ENCODE measurements at places on chromosomes 2 and 18. TPM values are rescaled to one million over a fixed set of nuclear protein-coding genes. Genes with fewer than 3 reads are reported as not detected.

Gene KLHL29
- 24.9 TPM for total RNA-seq

Gene LRRTM4
- 1.1 TPM for total RNA-seq

Gene LINC00305
- not detected for total RNA-seq

Gene MROH2A
- total RNA-seq, result not detected

Gene TXNDC2
- not detected for total RNA-seq

Gene SOX11
- total RNA-seq, result not detected

Gene TWIST2
- total RNA-seq, result 9.3 TPM

Gene INPP5D
- 2.1 TPM for total RNA-seq

Gene MEP1B
- total RNA-seq, result not detected

Gene TMEM37
- 0.49 TPM for total RNA-seq

Gene BOK
- 4.7 TPM for total RNA-seq
